ENCODE measurements at places on chromosomes 12 and 14.

DNA sequence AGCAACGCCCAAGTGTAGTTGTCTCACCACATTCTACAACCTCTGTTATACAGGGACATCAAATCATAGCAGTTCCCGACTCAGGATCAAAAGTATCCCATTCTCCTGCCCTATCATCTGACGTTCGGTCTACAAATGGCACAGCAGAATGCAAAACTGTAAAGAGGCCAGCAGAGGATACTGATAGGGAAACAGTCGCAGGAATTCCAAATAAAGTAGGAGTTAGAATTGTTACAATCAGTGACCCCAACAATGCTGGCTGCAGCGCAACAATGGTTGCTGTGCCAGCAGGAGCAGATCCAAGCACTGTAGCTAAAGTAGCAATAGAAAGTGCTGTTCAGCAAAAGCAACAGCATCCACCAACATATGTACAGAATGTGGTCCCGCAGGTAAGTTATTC is 123.0 kb downstream of the ARID2 start:
- no peak for DNase-seq

- no peak for DNase-seq
Observed at GRCh38 chr14:89924268-89924667, 30.3 kb downstream of the EFCAB11 start.

GRCh38 chr12:104022786-104023185 is 27.2 kb downstream of the GLT8D2 start:
- no peak for DNase-seq

DNA sequence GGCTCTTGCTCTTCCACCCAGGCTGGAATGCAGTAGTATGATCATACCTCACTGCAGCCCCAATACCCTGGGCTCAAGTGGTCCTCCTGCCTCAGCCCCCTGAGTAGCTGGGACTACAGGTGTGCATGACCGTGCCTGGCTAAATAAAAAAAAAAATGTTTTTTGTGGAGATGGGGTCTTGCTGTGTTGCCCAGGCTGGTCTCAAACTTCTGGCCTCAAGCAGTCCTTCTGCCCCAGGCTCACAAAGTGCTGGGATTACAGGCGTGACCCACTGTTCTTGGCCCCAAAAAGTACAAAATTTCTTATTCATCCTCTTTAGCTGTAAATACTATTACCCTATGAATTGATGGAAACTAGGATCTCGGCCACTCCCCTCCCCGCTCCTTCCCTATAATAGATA is 14.7 kb downstream of the CGRRF1 start:
- no peak for DNase-seq

- no peak for DNase-seq
Observed at GRCh38 chr14:95662376-95663186, 23.6 kb upstream of the TCL1B start.

DNA sequence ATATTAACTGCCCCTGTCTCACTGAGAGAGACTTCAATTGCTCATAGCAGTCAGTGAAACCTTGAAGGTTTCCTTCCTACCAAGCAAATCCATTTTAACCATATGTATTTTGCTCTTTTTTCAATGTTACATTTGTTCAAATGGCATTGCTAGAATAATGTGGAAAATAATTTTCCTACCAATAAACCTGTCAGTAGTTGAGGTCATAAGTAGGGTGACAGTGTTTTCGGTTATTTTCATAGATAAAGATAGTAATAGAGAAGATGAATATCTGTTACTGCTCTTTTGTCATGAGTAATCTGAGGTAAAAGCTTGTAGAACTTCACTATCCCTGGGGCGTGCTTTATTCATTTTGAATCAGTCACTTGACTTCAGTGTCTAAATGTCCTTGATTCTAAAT is 32.6 kb downstream of the EID3 start:
- no peak for DNase-seq

DNA sequence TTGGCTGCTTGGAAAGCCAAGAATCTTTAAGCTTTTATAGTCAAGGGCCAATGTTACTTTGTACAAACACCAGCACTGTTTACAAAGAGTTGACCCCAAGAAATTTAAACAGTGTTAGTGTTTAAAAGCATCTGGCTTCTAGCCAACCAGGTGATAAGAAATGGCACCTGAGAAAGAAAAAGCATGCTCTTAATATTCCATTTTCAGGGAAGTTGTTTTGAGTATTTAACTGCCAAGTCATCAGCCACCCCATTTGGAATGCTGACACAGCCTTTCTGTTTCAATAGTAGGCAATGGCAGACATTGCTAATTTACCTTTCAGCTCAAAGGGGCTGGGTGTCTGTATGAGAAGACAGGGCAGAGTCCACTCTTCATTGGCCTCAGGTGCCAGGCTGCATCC is 3.7 kb upstream of the SLC35F4 start:
- DNase-seq, result no peak

GRCh38 chr12:88185988-88186387 is 43.9 kb downstream of the TMTC3 start:
- no peak for DNase-seq

- no peak for DNase-seq
Observed at GRCh38 chr14:96578619-96579018, 76.4 kb downstream of the PAPOLA start.

DNA sequence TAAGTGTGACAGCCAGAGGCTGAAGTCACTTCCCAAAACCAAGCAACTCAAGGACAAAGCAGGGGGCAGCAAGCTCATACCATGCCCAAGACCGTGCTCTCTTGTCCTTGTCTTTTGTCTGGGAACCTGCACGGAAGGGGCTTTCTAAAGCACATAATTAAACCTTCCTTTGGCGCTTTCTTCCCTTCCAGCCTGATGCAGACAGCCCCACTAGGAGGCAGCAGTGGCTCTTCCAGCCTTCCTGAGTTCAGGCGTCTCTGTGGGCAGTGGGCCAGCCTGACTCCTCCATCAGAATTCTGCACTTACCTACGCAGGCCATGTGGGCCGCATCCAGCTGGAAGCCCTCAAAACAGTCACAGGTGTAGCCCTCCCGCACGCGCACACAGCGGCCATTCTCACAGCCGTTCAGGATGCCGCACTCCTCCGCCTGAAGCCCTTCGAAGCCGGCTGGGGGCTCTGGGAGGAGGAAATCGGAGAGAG is 7.6 kb downstream of the ISCA2 start:
- no peak for DNase-seq

GRCh38 chr12:26275313-26276131 is 80.1 kb downstream of the SSPN start:
- no peak for DNase-seq

- DNase-seq, result no peak
Observed at GRCh38 chr12:98238515-98239130, 276.8 kb upstream of the TMPO start.

GRCh38 chr12:57511588-57512325 is 8.6 kb downstream of the DDIT3 start:
- no peak for DNase-seq

- no peak for DNase-seq
Observed at GRCh38 chr12:95703986-95704385, 86.6 kb downstream of the NTN4 start.

GRCh38 chr12:27772328-27773049 is 7.5 kb upstream of the KLHL42 start:
- no peak for DNase-seq

DNA sequence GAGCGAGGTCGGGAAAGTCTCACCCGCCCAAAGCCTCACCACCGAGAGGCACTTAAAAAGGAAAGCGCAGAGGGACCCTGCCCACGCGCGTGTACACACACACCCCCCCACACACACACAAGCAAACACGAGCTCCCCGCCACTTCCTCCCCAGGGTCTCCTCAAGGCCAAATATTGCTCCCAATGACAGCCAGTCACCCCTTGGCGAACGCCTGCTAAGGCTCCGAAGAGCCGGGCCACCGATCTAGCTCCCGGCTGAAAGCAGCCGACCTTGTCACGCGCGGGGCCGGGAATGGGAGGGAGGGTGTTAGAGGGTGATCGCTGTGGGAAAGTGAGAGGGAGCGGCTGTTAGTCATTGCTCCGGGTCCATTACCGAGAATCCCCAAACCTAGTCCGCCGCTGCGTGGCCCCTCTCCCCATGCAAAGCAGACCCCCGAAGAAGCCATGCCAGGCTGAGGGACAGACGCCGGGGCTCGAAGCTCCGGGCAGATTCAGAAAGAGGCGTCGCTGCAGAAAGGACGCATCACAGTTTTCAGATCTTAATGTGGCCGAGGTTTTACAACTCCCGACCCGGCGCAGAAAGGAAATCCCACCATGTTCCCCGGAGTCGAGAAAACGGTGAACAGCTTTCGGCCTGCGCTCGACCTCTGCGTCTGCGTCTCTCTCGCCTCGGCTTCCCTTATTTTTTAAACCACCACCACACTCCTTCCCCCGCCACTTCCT is 2.6 kb downstream of the BMP4 start:
- DNase-seq, result no peak

GRCh38 chr12:101407049-101407435 is 530 bp downstream of the ARL1 start:
- no peak for DNase-seq

GRCh38 chr12:54716261-54716660 is 68.1 kb upstream of the DCD start:
- no peak for DNase-seq

DNA sequence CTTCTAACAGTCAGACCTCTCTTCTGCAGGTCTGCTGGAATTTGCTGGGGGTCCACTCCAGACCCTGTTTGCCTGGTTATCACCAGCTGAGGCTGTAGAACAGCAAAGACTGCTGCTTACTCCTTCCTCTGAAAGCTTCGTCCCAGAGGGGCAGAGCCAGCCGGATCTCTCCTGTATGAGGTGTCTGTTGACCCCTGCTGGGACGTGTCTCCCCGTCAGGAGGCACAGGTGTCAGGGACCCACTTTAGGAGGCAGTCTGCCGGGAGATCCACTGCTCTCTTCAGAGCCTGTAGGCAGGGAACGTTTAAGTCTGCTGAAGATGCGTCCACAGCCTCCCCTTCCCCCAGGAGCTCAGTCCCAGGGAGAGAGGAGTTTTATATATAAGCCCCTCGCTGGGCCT is 125.1 kb downstream of the SOX5 start:
- no peak for DNase-seq

- no peak for DNase-seq
Observed at GRCh38 chr12:47307680-47308399, 228.1 kb upstream of the AMIGO2 start.

All from NCI-H1048 (cell line).